ENCODE measurements at places on chromosomes 3 and 15.

- no peak for DNase-seq
These were observed 85.7 kb downstream of the FNDC3B start for GRCh38 chr3:172125053-172125452.

DNA sequence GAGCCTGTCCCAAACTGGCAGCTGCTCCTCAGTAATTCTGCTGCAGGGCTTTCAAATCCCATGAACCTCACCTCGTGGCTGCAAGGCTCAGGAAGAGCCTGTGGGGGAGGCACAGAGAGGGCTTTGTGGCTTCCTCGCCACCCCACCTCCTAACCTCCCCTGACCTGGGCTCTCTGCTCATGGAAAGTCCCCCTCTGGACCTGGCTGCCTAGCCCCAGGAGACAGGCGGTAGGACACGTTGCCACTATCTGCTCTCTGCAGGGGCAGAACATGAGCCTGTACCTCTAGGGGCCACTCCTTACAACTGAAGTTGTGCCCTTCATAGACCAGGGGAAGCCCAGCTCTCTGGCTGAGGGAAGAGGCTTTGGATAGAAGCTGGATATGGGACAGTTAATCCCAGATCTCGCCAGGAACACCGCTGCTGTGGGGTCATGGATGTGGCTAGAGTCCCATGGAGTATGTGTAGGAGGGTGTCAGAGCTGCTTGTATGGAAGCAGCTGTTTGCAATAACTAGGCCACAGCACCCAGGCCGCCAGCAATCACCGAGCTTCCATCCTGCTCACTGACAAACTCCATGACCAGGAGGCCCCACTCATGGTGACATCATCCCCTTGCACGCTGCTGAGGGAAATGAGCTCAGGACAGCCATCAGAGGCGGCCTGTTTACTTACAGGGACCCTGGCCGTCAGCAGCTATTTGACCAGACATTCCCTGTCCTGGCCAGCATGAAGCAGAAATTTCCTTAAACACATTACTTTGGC is 34.0 kb upstream of the CILP start:
- DNase-seq: no peak

DNA sequence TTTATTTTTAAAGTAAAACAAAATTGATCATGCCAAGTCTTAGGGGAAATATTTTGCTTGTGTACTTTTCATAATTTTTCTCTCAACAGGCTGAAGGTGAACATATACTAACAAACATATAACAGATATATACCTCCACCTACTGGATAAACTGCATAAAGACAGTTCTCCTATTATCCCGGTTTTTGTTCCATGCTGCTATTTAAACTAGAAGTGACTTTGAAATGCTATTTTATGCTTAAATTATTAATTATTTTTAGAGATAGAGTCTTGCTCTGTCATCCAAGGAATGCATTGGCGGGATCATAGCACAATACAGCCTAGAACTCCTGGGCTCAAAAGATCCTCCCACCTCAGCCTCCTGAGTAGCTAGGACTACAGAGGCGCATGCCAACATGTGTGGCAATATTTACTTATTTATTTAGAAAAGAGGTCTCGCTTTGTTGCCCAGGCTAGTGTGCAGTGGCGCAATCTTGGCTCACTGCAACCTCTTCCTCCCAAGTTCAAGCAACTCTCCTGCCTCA is 49.8 kb downstream of the ST3GAL6 start:
- no peak for DNase-seq

- DNase-seq: no peak
These were observed 383 bp upstream of the EFCC1 start for GRCh38 chr3:129000742-129001100.

DNA sequence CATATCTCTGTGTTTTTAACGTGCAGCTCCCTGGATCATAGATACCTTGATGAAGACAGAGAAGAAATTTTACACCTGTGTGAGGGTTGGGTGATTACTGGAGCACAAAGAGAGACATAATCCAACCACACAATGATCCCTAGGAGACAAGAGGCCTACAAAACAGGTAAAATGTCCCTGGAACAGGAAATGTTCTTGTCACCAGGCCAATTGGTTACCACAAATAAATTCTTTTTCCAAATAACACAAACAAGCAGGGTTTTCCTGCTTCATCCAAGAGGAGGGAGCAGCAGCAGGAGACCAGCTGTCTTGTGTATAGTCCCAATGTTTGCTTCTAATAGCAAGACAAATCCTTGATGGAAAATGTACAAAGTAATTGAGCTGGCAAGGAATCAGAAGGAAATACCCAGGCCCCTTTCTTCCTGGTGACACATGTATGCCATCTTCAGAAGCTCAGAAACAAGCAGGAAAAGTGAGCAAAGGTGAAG is 1.4 kb downstream of the MGLL start:
- DNase-seq: no peak

DNA sequence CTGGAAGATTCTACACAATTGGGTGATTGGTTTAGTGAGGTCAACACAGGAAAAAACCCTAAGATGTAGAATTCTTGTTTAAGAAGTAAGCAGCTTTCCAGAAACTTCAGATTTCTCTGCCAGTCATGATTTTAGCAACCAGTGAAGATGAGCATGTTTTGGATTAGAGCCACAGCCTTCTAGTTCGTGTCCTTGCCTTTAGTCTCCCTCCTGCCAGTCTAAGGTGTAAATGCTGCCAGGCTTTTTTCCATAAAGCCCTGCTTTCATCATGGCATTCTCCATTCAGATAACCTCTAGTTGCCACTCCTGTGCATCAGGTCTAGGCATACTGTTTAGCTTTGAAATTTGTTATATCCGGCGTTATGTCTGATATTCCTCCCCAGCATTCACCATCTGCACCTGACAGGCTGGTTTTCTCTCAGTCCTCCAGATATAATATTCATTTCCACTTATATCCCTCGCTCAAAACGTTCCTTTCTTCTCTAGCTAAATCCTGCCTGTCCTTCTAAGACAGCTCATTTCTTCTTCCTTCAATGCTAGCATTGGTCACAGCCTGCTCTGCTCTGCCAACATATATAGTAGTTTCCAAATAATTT is 37.4 kb downstream of the SYN2 start:
- DNase-seq: no peak

GRCh38 chr3:57596495-57597126 is 533 bp downstream of the ARF4 start:
- DNase-seq: no peak

DNA sequence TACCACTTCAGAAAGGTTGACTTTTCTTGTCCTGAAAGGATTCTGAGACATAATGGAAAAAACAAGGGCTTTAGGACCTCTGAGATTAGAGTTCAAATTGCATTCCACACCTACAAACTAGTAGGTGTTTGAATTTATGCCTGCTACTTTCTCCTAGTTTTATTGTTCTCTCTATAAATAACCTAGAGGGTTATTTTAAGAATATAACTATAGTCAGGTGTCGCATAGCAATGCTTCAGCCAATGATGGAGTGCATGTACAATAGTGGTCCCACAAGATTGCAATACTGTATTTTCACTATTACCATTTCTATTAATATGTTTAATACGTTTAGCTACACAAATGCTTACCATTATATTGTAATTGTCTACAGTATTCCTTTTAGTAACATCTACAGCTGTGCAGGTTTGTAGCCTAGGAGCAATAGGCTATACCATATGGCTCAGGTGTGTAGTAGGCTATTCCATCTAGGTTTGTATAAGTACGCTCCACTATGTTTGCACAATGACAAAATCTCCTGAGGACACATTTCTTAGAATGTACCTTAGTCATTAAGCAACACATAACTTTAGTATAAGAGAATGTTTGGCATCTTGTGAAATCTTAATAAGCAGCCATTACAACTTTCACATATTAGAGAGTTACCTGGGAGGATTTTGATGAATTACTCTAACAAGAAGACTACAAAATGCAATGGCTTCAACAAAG is 1352.5 kb downstream of the ZPLD1 start:
- no peak for DNase-seq

- no peak for DNase-seq
These were observed 301.7 kb downstream of the GBE1 start for GRCh38 chr3:81459733-81460132.

GRCh38 chr3:127452321-127452821 is 138.2 kb downstream of the TPRA1 start:
- DNase-seq: no peak

- DNase-seq: no peak
These were observed 31.4 kb downstream of the EIF3J start for GRCh38 chr15:44568338-44568737.

DNA sequence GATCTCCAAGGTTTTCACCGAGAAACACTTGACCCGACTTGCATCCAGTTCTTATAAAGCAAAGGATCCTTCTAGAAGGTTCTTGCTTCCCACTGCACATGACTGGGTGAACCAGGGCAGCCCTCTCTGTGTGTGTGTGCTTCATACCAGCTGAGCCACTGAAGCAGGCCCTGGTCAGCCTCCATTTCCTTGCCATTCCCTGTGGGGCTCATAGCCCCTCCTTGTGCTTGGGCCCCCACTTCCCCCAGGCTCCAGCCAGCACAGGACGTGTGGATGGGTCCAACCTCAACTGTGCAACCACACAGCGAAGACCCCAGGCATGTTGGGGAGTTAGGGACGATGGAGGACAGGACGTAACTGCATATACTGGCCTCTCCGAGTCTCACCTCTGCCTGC is 15.5 kb downstream of the KLF15 start:
- DNase-seq: no peak

GRCh38 chr3:179348325-179349013 is 960 bp downstream of the MFN1 start:
- DNase-seq: no peak

DNA sequence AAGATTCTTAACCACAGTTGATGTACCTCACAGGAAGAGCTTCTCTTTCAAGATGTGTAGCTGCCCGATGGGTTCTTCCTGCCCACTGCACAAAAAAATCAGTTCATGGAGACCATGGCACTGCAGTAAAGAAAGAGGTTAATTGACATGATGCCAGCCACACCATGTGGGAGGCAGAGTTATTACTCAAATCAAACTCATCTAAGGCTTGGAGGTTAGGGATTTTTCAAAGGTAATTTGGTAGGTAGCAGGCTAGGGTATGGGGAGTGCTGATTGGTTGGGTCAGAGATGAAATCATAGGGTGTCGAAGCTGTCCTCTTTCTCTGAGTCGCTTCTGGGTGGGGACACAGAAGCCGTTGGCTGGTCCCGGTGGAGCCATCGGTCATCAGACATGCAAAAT is 57.4 kb upstream of the BDH1 start:
- DNase-seq: no peak

GRCh38 chr3:8170971-8171508 is 330.6 kb upstream of the LMCD1 start:
- no peak for DNase-seq

DNA sequence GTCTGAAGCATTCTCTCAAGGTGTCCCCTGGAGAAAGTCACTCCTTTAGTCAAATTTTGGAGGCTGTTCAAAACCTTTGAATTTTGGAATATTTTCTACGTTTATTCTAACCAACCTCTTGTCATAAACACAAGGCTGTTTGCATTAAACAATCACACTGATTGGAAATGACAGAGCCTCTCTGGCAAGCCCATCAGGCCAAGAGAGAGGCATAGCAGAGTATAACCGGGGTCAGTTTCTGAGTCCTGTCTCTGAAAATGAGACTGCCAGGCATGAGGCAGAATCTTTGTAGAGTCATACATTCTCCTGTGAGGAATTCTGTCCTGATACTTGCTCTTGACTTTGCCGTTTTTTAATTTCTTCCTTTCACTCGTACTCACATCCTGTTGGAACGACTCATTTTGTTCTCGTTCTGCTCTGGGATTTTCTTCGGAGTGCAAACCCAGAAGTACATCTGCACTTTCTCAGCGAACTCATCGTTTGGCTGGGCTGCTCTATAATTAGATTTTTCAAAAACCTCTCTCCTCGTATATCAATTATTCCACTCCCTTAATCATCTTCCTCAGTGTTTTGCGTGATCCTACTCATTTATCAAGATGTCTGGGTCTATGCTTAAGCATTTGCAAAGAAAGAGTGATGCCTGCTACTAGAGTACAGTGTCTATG is 114.2 kb downstream of the AGBL1 start:
- DNase-seq: no peak

- no peak for DNase-seq
These were observed 74.7 kb downstream of the DZIP3 start for GRCh38 chr3:108664266-108664665.

GRCh38 chr15:47427463-47427862 is 289.8 kb upstream of the SEMA6D start:
- DNase-seq: no peak

- DNase-seq: no peak
These were observed 176.8 kb upstream of the EPHA3 start for GRCh38 chr3:88930611-88931010.

DNA sequence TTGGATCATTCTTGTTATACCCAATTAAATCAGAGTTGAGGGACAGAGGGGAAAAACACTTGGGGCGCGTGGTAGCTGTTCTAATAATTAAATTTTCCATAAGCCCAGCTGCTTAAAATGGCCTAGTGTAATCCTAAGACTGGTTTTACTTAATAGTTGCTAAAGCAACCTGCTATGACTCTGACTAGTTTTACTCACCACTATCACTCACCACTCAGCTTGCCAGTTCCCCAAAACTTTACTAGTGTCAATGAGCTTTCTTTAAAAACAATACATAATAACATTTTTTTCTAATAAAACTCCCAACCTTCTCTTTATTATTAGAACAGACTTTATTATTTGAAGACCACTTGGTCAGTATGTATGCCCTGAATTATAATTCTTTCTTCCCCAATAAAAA is 49.6 kb downstream of the ECT2 start:
- no peak for DNase-seq

DNA sequence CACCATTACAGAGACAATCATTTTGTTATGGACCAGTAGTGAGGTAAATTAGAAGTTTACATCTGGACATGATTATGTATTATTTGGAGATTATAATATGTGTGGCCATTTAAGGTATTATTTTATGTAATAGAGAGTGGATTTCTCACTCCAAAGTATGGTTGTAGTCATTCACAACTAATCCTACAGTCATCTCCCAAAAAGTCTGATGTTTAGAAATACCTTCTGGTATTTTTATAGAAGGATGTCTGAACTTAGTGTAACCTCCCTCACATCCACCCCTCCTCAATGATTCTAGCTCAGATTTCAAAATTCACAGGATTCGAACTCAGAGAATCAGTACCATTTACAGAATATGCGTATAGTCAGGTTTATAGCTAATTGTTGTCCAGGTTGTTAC is 346.6 kb upstream of the MEIS2 start:
- DNase-seq: no peak

DNA sequence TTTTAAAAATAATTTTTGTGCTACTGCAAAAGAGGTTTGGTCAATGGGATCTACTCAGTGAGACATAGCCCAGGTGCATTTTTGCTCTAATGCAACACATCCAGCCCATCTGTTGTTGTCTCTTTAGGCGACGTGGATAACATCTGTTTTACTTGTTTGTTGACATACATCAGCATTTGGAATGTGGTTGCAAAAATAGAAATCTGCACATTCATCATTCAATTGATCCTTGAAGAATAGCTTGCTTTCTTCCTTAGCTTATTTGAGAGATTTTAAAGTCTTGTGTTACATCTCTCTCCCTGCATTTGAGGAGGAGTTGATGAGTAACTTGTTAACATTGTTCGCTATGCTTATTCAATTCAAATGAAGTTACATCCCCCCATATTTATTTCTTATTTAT is 1202.3 kb downstream of the NSUN3 start:
- no peak for DNase-seq
